Astrocyte of the cerebellum (primary cell): ENCODE measurements at places on chromosomes 3 and 15.

DNA sequence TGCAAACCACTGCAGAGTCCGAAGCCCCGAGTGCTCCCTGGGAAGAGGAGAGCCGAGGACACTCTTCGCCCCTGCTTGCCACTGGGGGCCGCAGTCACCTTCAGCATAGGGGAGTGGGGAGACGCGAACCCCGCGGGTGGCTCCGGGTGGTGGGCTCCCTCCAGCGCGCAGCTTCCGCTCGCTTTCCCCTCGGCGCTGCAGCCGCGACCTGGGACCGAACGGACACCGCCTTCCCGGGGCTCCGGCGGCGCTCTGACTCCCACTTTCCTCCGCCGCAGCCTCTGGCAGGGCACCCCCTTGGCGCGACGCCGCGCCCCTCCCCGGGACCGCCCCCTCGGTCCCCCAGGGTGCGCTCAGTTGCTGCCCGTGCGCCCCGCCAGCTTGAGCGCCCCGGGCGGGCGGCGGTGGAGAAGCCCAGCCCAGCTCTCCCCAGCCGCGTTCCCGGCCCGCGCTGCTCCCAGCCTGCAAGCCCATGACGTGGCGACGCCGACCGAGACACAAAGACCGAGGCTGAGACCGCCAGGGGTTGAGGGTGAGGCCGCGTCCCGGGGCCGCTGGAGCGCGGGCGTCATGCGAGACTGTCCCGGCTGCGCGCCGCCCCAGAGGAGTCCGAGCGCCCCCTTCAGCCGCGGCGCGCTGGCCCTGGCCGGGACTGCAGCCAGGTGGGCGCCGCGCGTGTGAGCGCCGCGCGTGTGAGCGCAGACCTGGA lies at the start of gene MINAR1:
MINAR1 (plus strand) TSS at position 701 of the 709 bp plus-strand sequence. CDS start 23,812 bp downstream, outside the sequence.
- DNase-seq, result no peak

GRCh38 chr3:171542976-171543375 lies 82.8 kb upstream of the TNIK start:
- DNase-seq, result no peak

GRCh38 chr3:47890126-47890827 lies 87.3 kb downstream of the DHX30 start:
- no peak for DNase-seq

DNA sequence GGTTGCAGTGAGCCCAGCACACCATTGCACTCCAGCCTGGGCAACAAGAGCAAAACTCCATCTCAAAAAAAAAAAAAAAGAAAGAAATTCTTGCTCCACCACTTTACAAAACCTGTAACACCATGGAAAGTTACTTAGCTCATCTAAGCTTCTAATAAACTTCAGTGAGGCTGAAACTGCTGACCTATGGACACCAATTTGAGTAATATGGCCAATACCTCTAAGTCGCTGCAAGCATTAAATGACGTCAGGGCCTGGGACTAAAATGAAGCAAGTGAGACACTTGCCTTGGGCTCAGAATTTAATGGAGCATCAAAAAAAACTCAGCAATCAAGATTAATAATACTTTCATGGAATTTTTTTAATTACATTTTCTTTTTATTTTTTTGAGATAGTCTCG lies 42.5 kb downstream of the ZMAT3 start:
- no peak for DNase-seq

DNA sequence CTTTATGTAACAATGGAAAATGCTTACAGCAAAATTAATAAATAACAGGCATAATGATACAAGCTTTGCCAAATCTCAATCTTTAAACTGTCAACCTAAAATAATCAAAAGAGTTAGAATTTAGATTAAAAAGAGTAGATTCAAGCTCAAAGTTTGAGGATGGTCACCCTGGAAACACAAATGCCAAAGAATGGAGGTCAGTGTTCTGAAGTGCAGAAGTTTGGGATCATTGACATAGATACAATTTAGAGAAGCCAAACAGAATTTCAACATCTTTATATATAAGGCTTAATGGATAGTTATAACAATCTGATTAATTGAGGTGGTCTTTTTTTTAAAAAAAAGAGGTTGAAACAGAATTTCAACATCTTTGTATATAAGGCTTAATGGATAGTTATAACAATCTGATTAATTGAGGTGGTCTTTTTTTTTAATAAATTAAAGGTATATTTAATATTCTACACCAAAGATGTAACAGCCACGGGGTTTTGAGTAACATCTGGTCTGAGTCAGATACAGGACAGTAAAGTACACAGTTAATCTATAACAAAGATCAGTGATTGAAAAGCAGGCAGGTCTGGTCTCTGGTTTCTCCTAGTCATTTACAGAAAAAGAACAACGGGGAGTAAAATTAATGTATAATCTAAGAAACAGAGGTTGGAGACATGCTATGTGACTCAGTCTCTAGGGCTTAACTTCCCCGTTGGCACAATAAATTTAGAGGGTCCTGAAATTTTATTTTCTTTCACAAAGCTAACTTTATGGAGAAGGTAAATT lies 490.7 kb downstream of the GBE1 start:
- DNase-seq, result no peak

GRCh38 chr15:98855067-98855814 lies 152.4 kb downstream of the PGPEP1L start:
- no peak for DNase-seq

- DNase-seq, result no peak
These were observed 24.7 kb upstream of the UBE2E1 start for GRCh38 chr3:23781051-23781450.

GRCh38 chr3:178325330-178325729 lies 210.9 kb upstream of the KCNMB2 start:
- peak; percentile 47 for DNase-seq

GRCh38 chr3:66404197-66404596 lies 96.6 kb downstream of the LRIG1 start:
- DNase-seq, result no peak

GRCh38 chr15:25173241-25174028 lies 218.6 kb downstream of the SNRPN start:
- DNase-seq, result no peak

DNA sequence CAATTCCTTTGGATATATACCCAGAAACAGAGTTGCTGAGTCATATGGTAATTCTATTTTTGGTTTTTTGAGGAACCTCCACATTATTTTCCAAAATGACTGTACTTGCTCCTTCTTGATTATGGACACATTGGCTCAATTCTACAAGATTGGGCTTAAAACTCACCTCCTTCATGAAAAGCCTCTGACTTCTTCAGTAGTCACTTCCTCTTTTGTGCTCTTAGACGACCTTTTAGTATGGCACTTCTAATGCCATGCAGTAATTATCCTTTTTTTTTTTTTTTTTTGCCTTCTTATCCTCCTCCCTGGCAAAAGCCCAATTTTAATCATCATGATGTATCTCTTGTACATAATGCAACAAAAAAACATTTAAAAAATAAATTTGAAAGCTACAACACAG lies 33.0 kb upstream of the ABHD17C start:
- DNase-seq, result no peak

GRCh38 chr3:192042116-192042515 lies 581.2 kb downstream of the PYDC2 start:
- no peak for DNase-seq

DNA sequence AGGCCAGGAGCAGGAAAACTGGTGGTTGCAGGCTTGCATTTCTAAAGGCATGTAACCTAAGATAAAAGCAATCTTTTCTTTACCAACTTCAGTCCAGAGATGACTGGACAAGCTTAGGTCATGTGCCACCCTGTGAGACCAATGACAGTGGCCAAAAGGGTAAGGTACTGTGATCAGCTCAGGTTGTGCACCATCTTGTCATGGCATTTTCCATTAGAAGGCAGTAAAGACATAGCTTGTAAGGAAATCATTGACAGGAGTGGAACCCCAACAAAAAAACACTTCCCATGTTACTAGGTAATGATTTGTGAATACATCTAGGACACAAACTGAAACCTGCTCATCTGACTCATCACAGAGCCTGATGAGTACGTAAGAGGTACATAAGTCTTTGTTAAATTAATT lies 35.2 kb downstream of the SSR3 start:
- no peak for DNase-seq

DNA sequence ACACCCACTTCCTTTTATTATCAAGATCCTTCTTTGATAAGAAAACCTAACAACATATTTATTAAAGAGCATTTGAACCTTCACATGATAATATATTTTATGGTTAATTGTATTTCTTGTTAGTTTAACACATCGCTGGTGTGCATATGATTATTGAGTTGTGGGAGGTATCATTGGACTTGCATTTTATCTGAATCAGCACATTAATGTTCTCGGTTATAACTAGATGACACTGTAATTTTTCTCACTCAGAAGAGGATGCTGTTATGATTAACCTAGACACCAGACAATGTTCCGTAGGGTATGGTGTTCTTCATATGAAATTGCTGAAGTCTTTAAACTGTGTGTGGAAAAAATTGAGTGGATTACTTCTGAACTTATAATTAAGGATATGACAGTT lies 1188.3 kb upstream of the EPHA6 start:
- DNase-seq, result no peak

DNA sequence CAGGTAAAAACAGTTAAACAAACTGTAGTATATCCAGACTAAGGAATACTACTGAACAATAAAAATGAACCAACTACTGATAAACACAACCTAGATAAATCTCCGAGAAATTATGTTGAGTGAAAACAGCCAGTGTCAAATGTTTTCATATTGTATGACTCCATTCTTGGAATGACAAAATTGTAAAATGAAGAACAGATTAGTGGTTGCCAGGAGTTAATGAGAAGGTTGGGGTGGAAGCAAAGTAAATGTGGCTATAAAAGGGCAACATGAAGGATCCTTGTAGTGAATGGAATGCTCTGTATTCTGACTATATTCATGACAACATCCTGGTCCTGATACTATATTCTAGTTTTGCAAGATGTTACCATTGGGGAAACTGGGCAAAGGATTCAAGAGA lies 27.5 kb upstream of the ACKR4 start:
- DNase-seq, result no peak

DNA sequence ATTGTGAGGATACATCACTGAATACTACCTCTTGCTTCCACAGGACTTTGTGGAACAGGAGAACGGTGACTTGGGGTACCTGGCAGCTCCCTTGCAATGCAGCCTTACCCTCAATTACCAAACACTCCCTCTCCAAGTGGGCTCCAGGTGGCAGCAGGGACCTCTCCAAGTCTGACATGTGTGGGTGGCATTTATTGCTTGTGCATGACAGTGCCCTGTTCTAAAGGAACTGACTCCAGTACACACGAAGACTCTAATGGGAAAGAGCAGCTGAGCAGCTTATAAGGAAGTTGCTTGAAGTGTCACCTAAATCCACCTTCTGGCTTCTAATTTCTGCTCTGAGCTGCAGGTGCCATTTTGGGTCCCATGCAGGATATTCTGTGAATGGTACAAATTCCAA lies 174.1 kb upstream of the SLCO3A1 start:
- no peak for DNase-seq

GRCh38 chr3:115834068-115834467 lies 210.8 kb downstream of the GAP43 start:
- DNase-seq, result peak; percentile 85

- DNase-seq, result no peak
These were observed 13.0 kb upstream of the HDC start for GRCh38 chr15:50278496-50278895.

- DNase-seq, result peak; percentile 86
These were observed 60.2 kb upstream of the FAM174B start for GRCh38 chr15:92715758-92716157.

GRCh38 chr3:122488262-122488973 lies 26.3 kb downstream of the KPNA1 start:
- no peak for DNase-seq

DNA sequence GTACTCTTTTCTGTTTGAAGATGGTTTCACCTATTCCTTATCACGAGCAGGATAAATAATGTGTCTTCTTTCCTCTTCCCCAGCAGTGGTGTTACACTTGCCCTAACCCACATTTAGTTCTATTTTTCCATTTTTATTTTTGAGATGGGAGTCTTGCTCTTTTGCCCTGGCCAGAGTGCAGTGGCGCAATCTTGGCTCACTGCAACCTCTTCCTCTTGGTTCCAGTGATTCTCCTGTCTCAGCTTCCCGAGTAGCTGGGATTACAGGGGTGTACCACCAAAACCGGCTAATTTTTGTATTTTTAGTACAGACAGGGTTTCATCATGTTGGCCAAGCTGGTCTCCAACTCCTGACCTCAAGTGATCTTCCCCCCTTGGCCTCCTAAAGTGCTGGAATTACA lies 372.4 kb downstream of the FOXP1 start:
- DNase-seq, result no peak

- peak; percentile 50 for DNase-seq
These were observed 32.7 kb downstream of the TRANK1 start for GRCh38 chr3:36911990-36912804.

GRCh38 chr3:42984701-42985100 lies 5.6 kb downstream of the GASK1A start:
- DNase-seq, result no peak

DNA sequence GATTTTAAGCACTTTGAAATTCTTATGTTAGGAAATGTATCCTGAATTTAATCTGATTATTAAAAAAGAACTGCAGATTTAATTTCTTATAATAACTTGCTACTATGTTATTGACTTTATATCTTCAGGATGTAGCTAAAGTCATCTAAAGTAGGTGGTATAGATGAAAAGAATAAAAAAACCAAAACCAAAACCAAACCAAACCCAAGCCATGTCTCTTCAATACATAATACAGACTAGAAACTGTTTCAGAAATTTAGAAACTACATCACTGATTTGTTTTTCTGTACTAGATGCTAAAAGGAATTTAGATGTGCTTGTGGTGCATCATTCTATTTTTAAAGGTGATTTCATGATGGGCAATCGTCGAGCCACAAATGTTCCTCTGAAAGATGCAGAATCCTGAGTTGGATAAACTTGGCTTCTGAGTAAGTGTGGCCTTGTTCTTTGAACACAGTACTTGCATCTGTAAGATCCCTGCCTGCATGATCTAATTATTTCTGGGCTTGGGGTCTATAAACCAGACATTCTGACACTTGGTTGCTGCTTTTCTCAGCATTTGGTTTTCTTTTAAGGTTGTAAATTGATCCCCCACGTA lies 287.1 kb upstream of the SUCLG2 start:
- no peak for DNase-seq

DNA sequence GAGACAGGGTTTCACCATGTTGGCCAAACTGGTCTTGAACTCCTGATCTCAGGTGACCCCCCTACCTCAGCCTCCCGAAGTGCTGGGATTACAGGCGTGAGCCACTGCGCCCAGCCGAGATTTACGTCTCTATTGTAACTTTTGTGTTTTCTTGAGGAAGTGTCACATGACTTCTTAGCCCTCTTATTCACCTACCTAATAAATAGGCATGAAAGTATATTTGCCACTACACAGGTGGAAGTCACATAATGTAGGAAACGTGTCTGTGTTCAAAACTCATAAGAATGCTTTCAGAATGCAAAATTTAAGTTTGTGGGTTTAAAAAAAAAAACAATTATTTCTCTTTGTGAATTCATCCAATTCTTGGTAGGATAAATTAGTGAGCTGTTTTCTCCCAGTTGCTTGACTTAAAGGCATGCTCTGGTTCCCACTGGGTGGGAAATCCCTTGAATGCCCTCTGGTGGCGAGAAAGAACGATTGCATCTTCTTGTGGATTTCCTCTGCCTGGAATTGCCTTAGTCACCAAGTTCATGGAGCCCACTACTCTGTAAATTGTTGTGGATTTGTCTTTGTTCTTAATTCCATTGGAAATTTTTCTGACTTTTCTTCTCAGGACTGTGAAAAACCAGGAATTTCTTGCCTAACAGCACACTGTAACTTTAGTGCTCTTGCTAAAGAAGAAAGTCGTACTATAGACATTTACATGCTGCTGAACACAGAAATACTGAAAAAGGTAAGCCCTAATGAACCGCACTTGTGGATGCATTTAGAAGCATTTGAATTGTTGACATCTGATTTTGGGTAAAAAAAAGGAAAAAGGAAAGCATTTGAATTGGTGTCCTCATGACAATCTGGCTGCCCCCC lies 82.2 kb upstream of the CTDSPL start:
- peak; percentile 79 for DNase-seq
